ENCODE measurements at places on chromosomes 7 and 10.

DNA sequence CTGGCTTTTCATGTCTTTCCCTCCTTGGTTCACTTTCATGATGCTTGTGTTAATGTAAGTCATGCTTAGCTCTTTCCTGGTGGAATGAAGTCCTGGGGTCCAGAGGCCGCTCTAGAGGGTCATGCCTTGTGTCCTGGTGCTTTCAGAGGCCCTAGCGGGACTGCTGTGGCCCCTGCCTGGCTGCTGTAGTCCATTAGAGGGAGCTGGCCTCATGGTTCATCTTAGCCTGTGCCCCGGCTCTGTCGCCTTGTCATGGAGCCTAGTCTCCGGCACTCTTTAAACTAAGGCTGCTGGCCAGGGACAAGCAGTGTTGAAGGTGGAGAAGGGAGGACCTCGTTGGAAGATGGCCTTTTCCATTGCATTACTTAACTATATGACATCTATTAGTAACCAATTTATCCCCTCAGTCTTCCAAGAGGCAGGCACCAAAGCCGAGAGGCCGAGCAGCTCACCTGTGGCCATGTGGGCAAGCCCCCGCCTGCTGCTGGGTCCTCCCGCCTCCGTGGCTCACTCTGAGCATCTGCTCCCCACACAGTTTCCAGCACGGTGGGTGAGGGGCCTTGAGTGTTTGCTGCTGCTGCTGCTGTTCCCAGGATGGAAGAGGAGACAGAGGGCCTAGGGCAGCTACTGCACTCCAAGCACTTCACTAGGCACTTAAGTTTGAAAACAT lies 5.0 kb upstream of the NDUFB2 start:
- DNase-seq, result no peak

- no peak for DNase-seq
These were observed 53.8 kb downstream of the TAX1BP1 start for GRCh38 chr7:27793780-27794179.

DNA sequence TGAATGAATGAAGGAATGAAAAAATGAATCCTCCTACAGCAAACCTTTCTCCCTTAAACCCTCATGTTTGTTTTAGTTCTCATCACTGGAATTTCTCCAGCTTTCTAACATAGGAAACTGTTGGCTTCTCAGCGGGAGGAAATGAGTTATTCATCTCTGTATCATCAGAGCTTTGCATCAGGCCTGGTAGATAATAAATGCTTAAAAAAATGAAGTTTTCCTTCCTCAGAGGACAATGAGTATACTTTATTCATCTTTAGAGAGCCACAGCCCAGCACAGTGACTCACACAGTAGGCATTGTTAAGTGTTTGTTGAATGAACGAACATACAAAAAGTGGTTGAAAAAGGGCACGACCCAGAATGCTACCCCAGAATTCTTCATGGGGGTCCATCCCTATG lies 62.6 kb downstream of the COL13A1 start:
- DNase-seq, result peak; percentile 51

DNA sequence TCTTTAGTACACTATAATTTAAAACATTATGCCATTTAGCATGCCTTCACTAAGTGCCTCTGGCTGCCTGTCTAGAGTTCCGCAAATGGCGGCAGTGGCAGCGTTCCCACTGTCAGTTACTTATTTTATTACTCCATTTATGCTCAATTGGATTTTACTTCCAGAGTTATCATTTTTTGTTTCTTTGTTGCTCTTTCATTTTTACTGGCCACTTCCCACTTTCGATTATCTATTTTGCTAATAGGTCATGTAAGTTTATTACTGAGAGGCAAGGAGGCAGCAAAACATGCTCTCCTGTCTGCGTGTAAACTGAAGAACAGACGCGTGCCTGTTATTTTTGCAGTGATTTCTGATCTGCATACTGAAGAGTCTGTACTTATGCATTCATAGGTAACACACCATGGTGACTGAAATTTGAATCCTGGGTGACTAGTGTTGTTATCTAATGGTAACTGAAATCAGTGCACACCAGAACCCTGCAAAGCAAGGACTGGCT lies 23.1 kb downstream of the KDM7A start:
- DNase-seq, result no peak

GRCh38 chr10:79102498-79102874 lies 33.7 kb downstream of the ZMIZ1 start:
- DNase-seq, result no peak

- no peak for DNase-seq
These were observed 29.9 kb upstream of the HNRNPH3 start for GRCh38 chr10:68301790-68302502.

GRCh38 chr10:73971636-73972354 lies 26.1 kb upstream of the VCL start:
- DNase-seq, result no peak

DNA sequence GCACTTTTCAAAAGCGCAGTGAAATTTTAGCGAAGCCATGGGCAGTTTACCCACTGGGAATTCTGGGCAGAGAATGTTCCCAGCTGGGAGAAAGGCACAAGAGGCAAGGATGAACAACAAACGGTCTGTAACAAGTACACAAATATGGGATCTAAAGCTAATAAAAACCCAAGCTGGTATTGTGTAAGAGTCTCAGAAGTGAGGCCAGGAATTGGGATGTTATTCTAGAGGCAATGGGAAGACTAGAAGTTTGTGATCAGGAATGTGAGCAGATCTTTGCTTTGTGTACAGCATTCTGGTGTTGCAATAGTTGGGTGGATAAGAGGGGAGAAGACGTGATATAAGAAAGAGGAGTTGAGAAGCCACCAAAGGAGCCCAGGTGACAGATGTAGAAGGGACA lies 15.0 kb downstream of the FZD9 start:
- no peak for DNase-seq

- DNase-seq, result no peak
These were observed 1.0 kb upstream of the HIF1AN start for GRCh38 chr10:100534726-100535125.

DNA sequence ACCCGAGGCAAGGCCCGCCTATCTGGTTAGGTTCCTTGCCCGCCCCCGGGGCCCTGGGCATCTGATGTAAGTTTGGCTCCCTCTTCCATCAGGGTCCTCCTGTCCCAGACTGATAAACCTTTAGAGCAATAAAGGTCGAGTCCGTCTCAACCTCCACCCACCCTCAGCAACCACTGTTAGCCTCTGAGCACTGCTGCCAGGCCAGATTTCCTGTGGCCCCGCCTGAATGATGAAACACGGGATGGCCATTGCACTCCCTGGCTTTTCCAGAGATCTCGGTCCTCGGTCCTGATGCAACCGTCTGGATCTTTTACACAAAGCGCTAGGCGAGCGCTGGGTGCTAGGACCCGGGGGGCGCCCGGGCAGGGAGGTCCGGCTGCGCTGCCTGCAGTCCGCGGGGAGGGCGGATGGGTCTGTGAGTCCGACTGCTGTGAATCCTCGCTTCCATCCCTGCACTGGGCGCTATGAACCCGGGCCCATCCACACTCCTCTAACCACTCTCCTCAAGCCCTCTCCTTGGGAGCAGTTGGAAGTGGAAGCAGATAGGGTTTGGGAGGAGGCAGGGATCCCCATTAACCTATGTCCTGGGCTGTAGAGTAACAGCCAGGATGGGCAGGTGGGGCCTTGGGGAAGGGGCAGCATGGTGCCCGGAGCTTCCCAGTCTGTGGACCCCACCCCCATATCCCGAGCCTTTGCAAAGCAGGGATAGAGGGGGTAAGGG lies 875 bp upstream of the DDIT4 start:
- peak; percentile 79 for DNase-seq

GRCh38 chr10:110040767-110041478 lies 33.1 kb downstream of the ADD3 start:
- DNase-seq, result peak; percentile 54

- no peak for DNase-seq
These were observed 129.1 kb downstream of the LRRC4 start for GRCh38 chr7:127901895-127902703.

DNA sequence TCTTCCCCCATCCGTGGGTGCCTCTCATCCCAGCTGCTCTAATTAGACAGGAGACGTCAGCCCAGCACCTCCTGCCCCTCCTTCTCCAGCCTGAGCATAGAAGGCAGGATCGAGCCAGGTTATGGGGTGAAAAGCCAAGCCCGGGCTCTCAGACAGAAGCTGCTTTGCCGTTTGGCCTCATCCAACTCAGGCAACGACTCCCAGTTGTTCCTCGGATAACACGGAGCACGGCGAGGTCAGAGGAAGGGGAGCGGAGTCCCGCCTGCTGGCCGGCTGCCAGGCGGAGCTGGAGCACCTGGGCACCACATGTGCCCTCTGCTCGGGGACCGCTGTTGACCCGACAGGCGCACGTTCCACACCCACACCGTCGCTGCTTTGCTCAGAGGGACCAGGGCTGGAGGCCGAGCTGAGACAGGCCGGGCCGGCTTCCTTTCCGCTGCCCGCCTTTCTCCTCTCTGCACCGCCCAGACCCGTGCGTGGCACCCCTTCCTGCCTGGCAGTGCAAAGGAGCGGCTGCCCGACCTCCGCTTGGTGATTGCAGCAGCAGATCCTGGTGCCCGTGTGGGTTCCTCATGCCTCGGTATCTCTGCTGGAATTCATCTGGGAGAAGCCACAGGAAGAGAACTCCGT lies 21.6 kb upstream of the UNCX start:
- no peak for DNase-seq

DNA sequence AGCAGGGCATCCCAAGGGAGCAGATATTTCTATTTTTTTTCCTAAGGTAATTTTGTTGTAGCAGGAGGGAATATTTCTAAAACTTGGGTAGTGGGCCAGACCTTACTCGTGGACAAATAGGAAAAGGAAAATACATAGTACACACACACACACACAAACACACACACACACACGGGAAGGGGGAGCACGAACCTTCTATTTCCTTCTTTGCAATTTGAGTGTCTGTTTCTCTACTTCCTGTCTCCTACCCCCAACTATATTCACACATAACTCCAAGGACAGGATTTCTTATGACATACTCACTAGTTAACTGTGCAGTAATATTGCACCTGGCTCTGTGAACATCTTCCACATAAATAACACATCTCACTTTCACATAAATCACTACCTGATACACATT lies 4.4 kb downstream of the LDB1 start:
- DNase-seq, result no peak

DNA sequence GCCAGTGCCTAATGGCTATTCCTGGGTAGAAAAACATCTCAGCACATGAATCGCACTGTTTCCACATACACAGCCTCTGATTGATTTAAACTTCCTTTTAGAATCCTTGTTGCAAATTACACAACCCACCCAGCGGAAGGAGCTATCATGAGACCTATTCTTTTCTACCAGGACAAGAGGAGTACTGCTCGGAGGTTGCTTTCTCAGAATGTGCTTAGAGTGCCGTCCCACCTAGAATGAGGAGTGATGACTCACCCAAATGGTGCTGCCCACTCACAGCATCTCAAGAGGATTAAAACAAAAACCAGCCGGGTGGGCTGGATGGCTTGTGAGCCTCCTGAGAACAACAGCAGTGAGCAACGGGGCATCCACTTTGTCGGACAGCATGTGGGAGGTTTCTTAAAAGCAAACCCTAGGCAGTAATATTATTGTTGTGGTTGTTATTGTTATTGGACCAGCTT lies 128.9 kb downstream of the DGKI start:
- DNase-seq, result no peak

GRCh38 chr10:88270061-88270808 lies 312.9 kb downstream of the RNLS start:
- no peak for DNase-seq

GRCh38 chr10:131944976-131945695 lies 36.6 kb downstream of the BNIP3 start:
- no peak for DNase-seq

DNA sequence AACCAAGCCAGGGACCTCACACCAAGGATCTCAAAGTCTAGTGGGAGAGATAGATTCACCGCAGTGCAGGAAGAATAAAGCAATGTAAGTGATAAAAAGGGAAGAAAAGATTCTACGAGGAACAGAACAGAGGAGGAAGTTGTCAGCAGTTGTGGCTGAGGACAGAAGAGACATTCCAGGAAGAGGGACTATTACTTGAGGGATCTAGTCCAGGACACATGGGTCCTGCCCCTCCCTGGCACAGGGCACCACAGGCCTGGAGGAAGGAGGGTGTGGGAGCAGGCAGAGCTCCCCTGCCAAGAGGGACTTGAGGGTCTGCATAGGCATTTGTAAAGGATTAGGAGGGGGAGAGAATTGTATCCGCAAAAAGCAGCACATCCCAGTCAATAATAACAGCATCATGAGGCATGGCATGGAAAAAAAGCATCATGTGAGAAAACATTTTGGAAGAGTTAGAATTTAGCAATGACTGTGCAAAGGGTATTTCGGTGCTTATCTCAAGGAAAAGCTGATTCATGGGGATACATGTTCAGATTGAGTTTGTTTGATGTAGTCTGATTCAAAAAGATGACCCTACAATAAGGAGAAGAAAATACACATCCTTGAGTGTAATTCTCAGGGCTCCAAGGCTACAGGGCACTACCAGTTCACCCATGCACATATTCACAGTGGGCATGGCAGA lies 12.7 kb downstream of the C10orf71 start:
- DNase-seq, result no peak

DNA sequence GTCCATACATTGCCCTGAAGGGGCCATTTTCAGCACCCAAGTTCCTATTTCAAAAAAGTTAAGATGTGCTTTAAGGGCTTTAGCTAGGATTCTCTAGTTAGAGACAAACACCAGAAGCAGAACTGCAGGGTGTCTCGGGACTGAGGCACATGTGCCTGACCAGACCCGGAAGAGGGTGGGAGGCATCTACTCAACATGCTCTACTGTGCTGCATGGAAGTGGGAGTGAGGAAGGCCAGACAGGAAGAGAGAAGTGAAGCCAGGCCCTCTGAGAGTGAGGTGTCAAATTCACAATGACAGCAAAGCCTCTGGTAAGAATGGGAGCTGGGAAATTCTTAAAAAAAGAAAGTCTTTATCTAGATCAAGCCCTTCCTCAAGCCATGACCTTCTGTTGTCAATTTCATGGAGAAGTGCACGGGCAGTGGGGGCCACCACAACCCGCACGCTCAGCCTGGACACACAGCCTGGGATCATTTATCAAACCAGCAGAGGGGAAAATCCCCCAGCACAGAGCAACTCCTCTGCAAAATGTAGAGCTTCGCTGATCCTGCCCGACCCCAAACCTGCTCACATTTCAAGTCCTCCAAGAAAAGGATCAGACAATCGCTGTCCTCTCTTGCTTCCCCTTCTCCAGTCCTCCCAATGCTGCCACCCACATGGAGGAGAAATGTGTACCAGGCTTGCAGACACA lies 38.7 kb downstream of the PLXNA4 start:
- DNase-seq, result no peak

DNA sequence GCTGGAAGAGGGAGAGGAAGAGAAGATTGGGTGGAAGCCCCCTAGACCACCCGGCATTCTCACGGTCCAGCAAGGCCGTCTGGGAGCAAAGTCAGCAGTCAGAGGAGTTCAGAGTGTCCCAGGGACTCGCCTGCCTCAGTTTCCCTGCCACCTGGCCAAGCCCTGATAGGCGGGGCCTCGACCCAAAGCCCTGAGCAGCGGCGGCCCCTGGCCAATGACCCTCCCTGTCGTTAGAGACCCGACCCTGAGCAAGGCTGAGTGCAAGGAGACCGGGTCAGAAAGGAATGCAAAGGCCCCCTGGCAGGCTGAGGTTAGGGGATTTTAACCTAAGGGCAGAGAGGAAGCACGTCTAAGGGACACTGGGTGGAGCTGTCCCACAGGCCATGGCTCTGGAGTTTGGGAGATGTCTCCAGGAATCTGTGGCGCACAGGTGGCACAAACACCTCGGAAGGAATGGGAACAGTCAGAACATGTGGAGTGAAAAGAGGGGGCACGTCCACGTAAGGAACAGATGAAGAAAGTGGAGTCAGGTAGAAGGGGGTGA lies 196.8 kb upstream of the PDE1C start:
- no peak for DNase-seq

All from kidney epithelial cell (primary cell).